Suppressor macrophage treated with lipopolysaccharide for 1 hour (primary cell): ENCODE measurements at places on chromosomes 16 and 17.

GRCh38 chr17:82414548-82415281, 3.4 kb upstream of the HEXD start:
- DNase-seq = peak; percentile 90

DNA sequence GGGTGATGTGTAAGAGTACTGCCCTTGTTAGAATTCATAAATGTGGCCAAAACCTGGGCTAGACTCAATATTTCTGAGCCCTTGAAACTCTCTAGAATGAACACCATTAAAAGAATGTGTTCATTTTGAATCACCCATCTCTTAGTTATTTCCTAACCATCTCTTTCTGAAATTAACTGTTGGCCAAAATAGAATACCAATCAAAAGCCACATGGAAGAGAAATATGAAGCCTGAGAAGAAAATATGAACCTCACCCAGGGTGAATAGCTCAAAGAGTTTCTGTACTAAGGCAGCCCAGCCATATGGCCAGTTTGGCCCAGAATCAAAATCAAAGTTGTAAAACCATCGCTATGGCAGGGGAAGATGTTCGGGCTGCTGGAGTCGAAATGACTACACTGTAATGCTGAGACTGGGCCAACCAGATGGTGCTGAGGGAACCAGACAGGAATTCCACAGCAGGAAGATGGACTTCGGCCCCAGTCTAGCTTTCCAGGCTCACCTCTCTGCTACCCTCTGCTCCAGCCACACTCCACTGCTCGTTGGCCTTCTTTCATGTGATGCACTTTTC, 154.3 kb upstream of the ZFHX3 start:
- no peak for DNase-seq

DNA sequence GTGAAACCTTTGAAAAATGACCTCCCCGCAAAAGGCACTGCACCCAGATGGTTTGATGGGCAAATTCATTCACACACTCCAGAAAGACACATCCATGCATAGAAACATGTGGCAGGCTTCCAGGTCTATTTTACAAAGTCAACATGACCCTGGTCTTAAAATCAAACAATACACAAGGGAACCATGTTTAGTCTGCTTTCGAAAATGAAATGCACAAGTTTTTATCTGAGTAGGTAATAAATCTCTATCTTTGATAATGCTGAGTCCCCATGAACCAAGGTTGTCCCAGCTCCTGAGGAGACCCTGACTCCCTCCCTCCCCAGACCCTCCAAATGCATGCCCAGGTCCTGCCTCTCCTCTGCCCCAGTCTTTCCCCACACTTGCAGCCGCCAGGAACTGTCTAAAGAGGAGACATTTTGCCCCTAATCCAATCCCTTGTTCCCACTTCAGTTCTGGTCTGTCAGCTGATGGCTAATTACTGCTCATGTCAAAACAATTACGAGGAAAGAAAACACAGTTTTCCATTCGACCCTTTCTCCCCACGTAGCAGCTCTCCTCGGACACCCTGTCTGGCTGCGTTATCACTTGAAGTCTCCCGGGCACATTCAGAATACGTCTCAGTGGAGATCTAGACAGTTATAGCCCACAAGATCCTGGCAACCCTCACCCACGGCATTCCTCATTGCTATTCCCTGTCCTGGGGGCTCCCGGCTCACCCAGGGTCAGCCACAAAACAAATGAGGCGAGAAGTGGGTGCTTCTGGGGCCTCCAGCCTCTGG, 68.8 kb upstream of the RCVRN start:
- DNase-seq = no peak

DNA sequence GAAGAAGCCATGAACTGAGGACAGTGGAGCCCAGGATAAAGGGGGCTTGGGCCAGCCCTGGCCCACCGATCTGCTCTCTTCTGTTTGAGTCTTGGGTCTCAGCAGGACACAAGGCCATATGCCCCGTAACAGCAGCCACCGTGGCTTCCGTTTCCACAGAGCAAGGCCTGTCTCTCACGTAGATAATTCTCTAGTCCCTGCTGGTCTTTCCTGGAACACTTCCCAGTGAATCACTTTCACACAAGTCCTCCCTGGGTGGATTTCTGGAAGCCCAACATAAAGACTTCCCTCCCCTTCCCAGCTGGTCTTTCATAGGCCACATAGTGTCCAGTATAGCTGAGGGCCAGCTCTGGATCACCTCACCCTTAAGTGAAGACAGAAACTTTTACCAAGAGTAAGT, 19.9 kb upstream of the C16orf78 start:
- DNase-seq = no peak

DNA sequence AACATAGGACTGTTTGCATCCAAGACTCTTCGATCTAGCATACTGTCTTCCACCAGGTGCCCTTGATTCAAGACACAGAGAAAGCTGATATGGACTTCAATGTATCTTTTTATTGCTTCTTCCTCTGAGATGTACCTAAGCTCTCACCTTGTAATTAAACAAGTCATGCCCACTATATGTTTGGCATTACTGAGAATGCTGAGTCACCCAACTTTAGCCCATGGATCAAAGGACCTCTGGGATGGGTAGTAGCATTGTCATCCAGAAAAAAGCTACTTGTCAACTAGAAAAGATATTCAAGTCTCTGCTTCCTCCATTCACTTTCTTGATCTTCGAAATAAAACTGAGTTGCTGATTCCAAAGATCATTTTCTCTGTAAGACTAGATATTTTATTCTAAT, 37.8 kb downstream of the CDH8 start:
- no peak for DNase-seq
